ENCODE measurements at places on chromosomes 4 and X.

- no peak for DNase-seq
Observed at GRCh38 chrX:39427906-39428305, 626.6 kb downstream of the MID1IP1 start.

DNA sequence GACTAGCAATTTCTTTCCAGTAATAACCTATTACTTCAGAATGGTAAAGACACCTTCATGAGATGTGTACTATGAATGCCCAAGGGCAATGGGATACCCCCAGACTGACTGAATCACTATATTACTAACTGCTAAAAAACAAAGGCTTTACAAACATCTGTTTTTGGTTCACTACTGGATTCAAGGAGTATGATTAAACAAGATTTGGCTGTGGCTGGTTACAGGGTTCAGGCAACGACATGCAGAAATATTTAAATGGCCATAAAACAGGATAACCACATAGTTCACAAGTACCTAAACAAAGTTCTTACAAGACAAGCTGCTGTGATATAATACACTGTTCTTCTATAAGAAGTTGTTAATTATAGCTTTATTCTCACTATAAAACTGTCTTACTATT is 128.2 kb downstream of the FRYL start:
- no peak for DNase-seq

GRCh38 chr4:156870861-156871260 is 100.7 kb downstream of the PDGFC start:
- DNase-seq = no peak

DNA sequence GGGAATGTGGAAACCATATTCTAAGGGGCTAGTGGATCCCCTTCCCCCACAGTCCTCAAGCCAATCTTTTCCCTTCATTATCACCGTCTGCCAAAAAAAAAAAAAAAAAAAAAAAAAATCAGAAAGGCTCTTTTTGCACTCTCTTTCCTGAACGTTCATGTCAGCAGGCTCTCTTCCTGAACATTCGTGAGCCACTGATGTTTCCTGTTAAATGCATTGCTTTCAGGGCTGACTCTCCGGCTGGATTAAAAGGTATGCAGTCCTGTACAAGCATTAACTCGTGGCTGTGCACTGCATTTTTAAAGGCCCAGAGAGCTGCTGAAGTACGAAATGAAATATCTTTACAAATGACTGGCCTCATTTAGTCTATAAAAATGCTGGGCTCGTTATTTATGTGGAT is 34.0 kb upstream of the TSPAN5 start:
- DNase-seq = no peak

DNA sequence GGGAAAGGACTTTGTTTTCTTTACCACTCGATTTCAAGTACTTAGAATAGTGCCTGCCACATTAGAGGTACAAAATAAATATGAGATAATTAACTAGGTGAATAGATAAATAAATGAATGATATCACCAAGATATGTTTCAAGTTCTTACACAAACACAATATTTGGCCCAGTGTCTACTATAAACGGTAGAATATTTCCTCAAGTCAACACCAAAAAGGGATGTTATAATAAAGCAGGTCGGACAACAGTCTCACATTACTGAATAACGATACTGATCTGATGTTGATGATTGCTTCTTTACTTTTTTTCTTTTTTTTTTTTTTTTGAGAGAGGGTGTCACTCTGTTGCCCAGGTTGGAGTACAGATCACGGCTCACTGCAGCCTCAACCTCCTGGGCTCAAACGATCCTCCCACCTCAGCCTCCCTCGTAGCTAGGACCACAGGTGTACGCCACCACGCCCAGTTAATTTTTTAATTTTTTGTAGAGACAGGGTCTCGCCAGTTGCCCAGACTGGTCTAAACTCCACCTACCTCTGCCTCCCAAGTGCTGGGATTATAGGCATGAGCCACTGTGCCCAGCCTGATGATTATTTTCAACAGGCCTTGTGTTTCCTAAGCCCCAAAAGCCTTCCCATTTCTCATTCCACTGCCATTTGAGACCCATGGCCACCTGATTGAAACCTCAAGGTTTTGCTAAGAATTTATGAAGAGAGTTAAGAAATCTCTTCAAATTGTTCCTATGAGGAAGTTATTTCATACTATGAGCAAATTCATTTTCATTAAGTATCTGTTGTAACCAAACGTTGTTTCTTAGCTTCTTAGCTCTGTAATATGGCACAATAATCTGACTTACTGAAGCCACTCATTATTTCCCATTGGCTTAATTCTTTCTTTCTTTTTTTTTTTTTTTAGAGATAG is 2.3 kb downstream of the MANBA start:
- no peak for DNase-seq

DNA sequence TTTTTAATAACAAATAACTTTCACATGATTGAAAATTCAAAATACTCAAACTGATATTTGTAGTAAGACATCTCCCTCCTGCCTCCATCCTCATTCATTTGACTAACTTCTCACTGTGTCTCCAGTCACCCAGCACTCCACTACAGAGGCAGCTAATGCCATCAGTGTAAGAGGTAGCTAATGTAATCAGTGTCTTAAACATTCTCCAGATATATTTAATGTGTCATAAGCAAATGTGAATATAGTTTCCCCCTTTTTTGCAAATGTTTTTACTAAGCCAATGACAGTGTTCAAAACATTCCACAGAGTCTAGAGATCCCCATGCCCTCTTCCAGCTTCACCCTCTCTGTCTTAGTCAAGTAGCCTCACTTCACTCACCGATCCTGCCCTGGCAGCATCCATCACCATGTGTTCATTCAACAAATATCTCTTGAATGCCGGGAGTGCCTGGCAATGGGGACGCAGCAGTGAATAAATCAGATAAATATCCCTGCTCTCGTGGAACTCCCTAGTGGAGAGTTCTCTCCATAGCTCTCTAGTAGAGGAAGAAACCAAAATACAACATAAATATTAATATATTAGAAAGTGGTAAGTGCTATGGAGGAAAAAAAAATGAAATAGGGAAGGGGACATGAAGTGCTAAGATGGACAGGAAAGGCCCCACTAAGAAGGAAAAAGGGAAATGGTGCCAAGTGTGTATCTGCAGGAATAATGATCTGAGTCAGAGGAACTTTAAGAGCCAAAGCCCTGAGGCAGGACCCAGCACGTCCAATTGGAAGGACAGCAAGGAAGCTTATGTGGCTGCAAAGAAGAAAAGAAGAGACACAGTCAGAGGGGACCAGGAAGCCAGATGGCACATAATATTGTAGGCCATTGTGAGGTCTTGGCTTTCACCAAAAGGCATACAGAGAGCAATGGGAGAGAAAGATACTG is 18.7 kb downstream of the SCFD2 start:
- no peak for DNase-seq

- DNase-seq = no peak
Observed at GRCh38 chrX:368811-369562, 17.7 kb downstream of the PPP2R3B start.

GRCh38 chrX:53704294-53704693 is 17.8 kb upstream of the HUWE1 start:
- DNase-seq = no peak

GRCh38 chr4:69116645-69117321 is 20.5 kb downstream of the UGT2B7 start:
- no peak for DNase-seq

DNA sequence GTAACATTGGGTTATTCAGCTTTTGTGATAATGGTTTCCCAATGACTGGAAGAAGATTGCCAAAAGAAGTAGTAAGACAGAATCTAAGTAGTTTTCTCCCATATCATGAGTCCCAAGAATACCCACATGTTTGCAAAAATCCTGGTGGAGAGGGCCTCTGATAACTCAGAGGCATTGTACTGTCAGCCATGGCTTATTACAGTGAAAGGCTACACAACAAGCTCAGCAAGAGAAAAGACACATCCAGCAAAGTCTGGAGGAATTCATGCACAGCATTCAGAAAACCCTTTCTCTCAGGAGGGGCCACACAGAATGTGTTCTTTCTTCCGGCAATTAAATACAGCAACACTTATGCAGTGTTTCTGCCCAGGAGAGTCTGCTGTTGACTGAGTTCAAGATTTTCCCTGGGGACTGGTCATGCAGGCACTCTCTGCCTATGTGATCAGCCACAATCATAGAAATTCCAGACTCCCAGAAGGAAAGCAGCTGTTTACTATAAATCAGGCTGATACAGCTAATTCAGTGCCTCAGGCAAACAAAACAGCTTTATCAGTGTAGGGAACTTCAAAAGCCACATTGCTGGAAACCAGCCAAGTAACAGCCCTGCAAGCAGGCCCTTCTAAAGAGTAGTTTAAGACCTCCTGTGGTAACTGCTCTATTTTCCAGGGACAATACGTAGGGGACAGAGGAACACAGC is 937.1 kb downstream of the CCSER1 start:
- DNase-seq = no peak

DNA sequence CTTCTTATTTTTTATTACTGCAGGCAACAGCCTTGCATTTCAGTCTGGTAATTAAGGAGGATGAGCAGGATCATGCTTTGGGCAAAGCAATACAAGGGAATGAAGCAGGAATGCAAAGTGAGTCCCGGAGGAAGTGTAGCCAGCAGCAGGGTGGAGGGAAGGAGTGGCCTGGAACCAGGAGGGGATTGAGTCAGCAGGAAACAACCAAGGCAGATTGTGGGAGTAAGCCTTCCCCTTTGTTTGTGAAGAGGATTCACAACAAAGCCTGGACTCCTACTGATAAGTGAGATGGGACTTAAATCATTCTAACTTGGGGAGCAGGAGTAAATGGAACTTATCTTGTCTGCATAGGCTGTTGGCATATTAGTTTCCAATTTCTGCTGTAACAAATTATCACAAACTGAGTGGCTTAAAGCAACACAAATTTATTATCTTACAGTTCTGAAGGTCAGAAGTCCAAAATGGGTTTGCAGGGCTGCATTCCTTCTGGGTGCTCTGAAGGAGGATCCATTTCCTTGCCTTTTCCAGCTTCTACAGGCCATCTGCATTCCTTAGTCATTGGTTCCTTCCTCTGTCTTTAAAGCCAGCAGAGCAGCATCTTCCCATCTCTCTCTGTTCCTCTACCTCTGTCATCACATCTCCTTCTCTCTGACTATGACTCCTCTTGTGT is 93.2 kb upstream of the AP1S2 start:
- no peak for DNase-seq

Measured in stimulated activated CD4-positive, alpha-beta T cell treated with anti-CD3 and anti-CD28 coated beads, Interleukin-1b, Interleukin-23, amount 100 ng/mL, for 1 hour (primary cell).